ENCODE measurements at places on chromosomes 1 and 21.

GRCh38 chr1:54158071-54158470 is 5.3 kb upstream of the CDCP2 start:
- DNase-seq, result peak; percentile 29

DNA sequence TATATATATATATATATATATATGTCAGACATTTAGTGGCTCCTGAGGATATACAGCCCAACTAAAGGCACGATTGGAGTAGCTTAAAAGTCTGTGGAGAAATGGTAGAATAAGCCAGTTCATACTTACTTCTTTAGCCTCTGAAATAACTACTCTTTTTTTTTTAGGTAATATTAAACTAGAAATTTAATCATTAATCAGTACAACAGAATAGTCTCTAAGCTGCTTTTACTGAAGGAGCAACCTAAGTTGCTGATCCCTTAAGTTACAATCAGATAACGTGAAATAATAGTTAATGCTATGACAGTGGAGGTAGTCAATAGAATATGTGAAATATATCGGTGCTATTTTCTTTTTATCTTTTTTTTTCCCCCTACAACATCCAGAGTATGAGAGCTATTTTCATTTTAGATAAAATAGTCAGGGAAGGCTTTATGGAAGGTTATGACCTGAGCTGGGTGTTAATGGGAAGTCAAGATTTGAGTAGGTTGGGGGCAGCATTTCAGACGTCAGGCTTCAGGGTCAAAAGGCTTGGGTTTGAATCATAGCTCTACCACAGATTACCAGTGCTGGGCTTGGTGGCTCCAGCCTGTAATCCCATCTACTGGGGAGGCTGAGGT is 15.6 kb downstream of the ZMPSTE24 start:
- no peak for DNase-seq

DNA sequence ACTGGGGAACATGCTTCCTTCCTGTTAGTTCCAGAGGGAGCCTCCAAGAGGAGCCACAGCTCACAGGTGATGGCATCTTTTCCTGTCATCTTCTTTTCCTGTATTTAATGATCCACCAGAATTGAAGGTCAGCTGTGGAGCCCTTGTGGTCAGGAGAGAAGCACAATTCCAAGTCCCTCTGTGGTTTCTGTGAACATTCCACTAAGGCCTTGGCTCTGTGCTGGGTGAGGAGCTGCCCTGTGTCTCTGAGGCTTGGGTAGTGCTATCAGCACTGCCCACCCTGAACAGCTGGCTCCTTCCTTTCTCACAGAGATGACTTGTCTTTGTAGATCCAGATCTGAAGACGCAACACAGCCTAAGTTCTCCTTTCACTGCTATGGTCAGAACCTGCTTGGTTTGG is 141.9 kb upstream of the MAP1LC3C start:
- no peak for DNase-seq

DNA sequence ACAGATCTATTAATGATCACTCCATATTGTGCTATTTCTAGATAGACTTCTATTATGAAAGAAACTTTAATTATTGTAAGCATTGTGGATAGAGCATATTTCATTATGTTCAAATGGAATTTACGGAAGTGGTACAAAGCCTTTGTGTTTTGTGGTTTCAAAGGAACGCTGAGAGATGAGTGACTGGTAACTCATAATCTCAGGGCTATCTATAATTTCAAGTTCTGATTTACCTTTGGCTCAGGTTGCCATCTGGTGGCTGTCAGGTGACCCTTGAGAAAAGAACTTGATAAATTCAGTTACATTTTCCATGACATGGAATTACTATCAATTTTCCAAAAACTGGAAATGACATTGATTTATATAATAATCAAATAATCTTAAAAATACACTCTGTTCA is 12.2 kb downstream of the NTNG1 start:
- DNase-seq, result no peak

DNA sequence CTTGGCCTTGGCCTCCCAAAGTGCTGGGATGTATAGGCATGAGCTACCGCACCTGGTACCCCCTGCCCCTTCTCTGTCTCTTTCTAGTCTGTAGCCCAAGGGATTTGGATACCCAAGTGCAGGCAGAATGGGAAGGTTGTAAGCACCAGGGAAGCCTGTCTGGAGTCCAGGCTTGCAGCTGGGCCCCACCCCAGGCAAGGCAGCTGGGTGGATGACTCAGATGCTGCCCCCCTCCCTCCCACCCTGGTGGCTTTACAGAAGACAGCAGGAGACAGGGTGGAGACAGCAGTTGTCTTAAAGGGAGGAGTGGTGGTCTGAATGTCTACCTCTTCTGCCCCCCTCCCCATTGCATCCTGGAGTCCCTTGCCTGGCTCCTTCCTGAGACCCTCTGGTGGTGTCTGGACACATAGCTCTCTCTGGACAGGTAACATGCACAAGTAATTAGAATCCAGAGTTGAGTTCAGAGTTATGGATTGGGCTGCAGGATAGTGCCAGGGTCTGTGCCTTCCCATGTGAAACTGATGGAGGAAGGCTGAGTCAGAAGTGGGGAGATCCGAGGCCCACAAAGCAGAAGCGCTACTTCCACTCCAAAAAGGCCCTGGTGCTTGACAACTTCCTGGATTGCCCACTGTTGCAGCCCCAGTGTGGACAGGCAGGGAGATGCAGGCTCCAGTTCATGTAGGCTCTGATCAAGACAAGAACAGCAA is 5.1 kb downstream of the LMNA start:
- peak; percentile 83 for DNase-seq

GRCh38 chr1:17197696-17198095 is 7.2 kb upstream of the PADI1 start:
- no peak for DNase-seq

- peak; percentile 4 for DNase-seq
Measured at GRCh38 chr1:47679301-47679791, 241.5 kb downstream of the FOXD2 start.

- no peak for DNase-seq
Measured at GRCh38 chr1:43345120-43345519, 7.5 kb downstream of the MPL start.

DNA sequence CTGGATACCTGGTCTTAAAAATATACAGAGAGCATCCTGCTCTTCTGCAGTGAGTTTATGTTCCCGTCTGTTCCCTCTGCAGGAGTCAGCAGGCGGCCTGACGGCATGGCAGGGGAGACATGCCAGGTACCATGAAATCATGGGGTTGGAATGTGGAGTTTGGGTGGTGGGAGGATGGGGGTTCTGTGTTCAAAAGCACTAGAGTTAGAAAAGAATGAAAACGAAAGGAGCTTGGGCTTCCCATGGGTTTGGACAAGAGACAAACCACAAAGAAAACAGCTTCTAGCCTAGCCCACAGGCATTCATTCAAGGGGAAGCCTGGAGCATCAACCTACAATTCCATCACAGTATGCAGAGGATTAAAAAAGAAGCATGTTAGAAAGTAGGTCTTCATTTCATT is 59.9 kb downstream of the WARS2 start:
- peak; percentile 94 for DNase-seq

GRCh38 chr1:198141668-198142351 is 15.0 kb upstream of the NEK7 start:
- no peak for DNase-seq

GRCh38 chr1:161827786-161828185 is 61.7 kb downstream of the ATF6 start:
- peak; percentile 33 for DNase-seq

DNA sequence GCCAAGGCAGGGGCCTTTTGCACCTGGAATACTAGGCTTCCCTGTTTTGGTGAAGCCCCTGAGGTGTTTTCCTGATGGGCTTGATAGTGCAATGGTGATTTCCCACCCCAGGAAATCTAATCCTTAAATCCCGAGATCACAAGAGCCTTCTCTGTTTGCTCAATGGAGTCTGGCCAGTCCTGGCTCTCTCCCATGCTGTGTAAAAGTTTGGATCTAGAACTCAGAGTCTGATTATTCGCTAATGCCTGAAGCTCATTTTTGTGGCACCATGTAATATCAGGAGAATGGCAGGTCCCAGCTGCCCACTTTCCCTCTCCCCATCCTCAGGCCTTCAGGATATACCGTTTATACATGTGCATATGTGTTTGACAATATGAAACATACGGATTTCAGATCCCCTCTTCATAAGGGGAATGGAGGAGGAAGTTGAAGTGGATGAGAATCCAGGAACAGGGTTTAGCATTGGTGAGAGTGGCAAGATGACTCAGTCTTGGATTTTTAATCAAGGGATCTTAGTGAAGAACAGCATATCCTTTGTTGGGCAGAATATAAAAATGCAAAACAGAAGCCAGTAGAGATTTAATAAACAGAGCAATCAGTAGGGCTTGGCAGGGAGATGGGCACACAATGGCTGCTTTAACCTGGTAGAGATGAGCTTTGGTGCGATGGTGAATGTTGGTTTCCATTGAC is 62.1 kb downstream of the CLIC6 start:
- no peak for DNase-seq

GRCh38 chr1:27049100-27049499 is 36.5 kb upstream of the TENT5B start:
- no peak for DNase-seq

Measured in EL (cell line).